CD8-positive, alpha-beta memory T cell (primary cell): ENCODE measurements at places on chromosomes 11 and 22. TPM values are rescaled to one million over a fixed set of nuclear protein-coding genes. Genes with fewer than 3 reads are reported as not detected.

The BBS1 gene
- 21.2 TPM for total RNA-seq

The TENM4 gene
- total RNA-seq: not detected

- H3K4me3 ChIP-seq: no peak overlapping the region
- no peak overlapping the region for H3K27ac ChIP-seq
- H3K4me1 ChIP-seq: no peaks in the 10 kb centered on the region
Measured at GRCh38 chr22:45529971-45530575, 27.4 kb downstream of the FBLN1 start.

- H3K4me1 ChIP-seq: no peaks in the 10 kb centered on the region
- no peaks in the 10 kb centered on the region for H3K36me3 ChIP-seq
- H3K27me3 ChIP-seq: no peaks in the 10 kb centered on the region
- DNase-seq: no peak
- H3K4me3 ChIP-seq: no peak overlapping the region
Measured at GRCh38 chr11:57150454-57150917, 31.3 kb upstream of the LRRC55 start.

- no peak overlapping the region for H3K4me3 ChIP-seq
- peaks cover 1% of the 10 kb centered on the region for H3K4me1 ChIP-seq
- H3K36me3 ChIP-seq: peaks cover 33% of the 10 kb centered on the region
- H3K27ac ChIP-seq: no peak overlapping the region
- DNase-seq: no peak
Measured at GRCh38 chr11:93727985-93728791, 13.1 kb downstream of the TAF1D start.

GRCh38 chr11:33956611-33957010 is 64.7 kb upstream of the LMO2 start:
- H3K4me3 ChIP-seq: no peak overlapping the region
- no peak overlapping the region for H3K27ac ChIP-seq
- H3K4me1 ChIP-seq: no peaks in the 10 kb centered on the region
- H3K27me3 ChIP-seq: no peaks in the 10 kb centered on the region
- no peaks in the 10 kb centered on the region for H3K36me3 ChIP-seq

The NXPE4 gene
- total RNA-seq: not detected

The MMP1 gene
- not detected for total RNA-seq

- no peak for DNase-seq
- H3K27me3 ChIP-seq: no peaks in the 10 kb centered on the region
- H3K36me3 ChIP-seq: no peaks in the 10 kb centered on the region
- H3K4me1 ChIP-seq: no peaks in the 10 kb centered on the region
Measured at GRCh38 chr11:30741039-30741550, 154.9 kb upstream of the MPPED2 start.

The MYEOV gene
- 0.89 TPM for total RNA-seq

GRCh38 chr22:29215012-29215860 is 9.5 kb downstream of the EMID1 start:
- H3K36me3 ChIP-seq: no peaks in the 10 kb centered on the region
- H3K4me1 ChIP-seq: no peaks in the 10 kb centered on the region
- H3K27me3 ChIP-seq: no peaks in the 10 kb centered on the region
- no peak for DNase-seq

The CRYBA4 gene
- total RNA-seq: not detected

- H3K27ac ChIP-seq: no peak overlapping the region
- DNase-seq: no peak
- no peaks in the 10 kb centered on the region for H3K27me3 ChIP-seq
- no peaks in the 10 kb centered on the region for H3K4me1 ChIP-seq
- no peak overlapping the region for H3K4me3 ChIP-seq
Measured at GRCh38 chr22:45571089-45571488, 68.4 kb downstream of the FBLN1 start.

DNA sequence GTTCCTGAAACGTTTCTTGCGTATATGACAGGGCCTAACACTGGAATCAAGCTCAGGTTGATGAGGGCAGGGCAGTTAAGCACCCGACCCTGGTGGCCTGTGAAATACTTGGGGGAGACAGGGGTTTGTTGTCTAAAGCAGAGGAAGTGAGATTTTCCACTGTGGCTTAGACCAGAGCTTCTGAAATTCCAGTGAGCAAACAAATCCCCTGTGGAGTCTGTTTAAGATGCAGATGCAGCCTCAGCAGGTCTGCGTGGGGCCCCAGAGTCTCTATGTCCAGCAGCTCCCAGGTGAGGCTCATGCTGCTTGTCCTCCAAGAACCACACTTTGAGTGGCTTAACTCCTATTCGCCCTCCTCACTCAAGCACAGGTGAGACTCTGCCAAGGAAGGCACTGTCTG is 39.1 kb upstream of the PRAME start:
- H3K36me3 ChIP-seq: no peaks in the 10 kb centered on the region
- no peak overlapping the region for H3K27ac ChIP-seq
- no peak overlapping the region for H3K4me3 ChIP-seq
- DNase-seq: no peak
- H3K27me3 ChIP-seq: no peaks in the 10 kb centered on the region
- H3K4me1 ChIP-seq: no peaks in the 10 kb centered on the region

- no peak overlapping the region for H3K4me3 ChIP-seq
- no peak overlapping the region for H3K27ac ChIP-seq
- no peaks in the 10 kb centered on the region for H3K27me3 ChIP-seq
- no peaks in the 10 kb centered on the region for H3K4me1 ChIP-seq
Measured at GRCh38 chr11:9722893-9723292, 59.0 kb downstream of the SWAP70 start.

GRCh38 chr11:131823772-131824171 is 453.4 kb downstream of the NTM start:
- no peaks in the 10 kb centered on the region for H3K4me1 ChIP-seq
- DNase-seq: no peak
- no peaks in the 10 kb centered on the region for H3K36me3 ChIP-seq
- H3K4me3 ChIP-seq: no peak overlapping the region

The PLET1 gene
- not detected for total RNA-seq

DNA sequence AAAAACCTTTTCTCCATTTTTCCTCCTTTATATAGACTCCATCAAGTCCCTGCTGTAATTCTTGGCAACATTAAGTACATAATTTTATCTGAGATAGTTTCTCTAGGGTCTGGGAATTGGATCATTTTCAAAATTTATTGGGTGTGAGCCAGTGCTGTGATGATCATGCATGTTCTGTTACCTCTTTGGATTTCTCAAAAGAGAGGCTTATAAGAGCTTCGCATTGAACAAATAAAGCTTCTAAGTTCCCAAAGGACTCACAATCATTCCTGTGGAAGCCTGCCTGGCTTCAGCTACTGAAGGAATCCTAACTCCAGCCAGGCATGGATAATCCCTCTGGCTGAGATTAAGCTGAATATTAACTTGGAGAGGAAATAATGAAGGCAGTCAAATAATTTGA is 208.5 kb downstream of the RAB38 start:
- H3K4me1 ChIP-seq: no peaks in the 10 kb centered on the region
- H3K27me3 ChIP-seq: no peaks in the 10 kb centered on the region
- no peak overlapping the region for H3K27ac ChIP-seq
- DNase-seq: no peak
- no peaks in the 10 kb centered on the region for H3K36me3 ChIP-seq

GRCh38 chr22:48584170-48584569 is 1243.5 kb downstream of the BRD1 start:
- no peaks in the 10 kb centered on the region for H3K27me3 ChIP-seq
- H3K4me1 ChIP-seq: no peaks in the 10 kb centered on the region
- no peak for DNase-seq
- H3K4me3 ChIP-seq: no peak overlapping the region

GRCh38 chr11:102448869-102449224 is 3.7 kb downstream of the TMEM123 start:
- no peaks in the 10 kb centered on the region for H3K27me3 ChIP-seq
- H3K27ac ChIP-seq: no peak overlapping the region
- H3K36me3 ChIP-seq: no peaks in the 10 kb centered on the region
- peak overlapping the region; percentile 12 for H3K4me3 ChIP-seq
- no peak for DNase-seq
- H3K4me1 ChIP-seq: peaks cover 66% of the 10 kb centered on the region

The MRGPRF gene
- total RNA-seq: not detected

DNA sequence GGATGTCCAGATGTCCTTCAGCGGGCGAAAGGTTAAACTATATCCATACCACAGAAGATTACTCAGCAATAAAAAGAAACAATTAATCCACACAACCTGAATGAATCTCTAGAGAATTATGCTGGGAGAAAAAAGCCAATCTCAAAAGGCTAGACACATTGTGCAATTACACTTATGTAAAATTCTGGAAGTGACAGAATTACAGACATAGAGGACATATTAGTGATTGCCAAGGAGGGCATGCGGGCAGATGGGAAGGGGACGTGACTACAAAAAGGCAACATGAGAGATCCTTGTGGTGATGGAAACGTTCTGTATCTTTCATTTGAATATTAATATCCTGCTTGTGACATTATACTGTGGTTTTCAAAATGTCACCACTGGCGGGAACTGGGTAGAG is 103.5 kb upstream of the BMAL1 start:
- H3K27ac ChIP-seq: no peak overlapping the region
- H3K36me3 ChIP-seq: no peaks in the 10 kb centered on the region
- no peaks in the 10 kb centered on the region for H3K4me1 ChIP-seq
- no peak overlapping the region for H3K4me3 ChIP-seq

- no peaks in the 10 kb centered on the region for H3K4me1 ChIP-seq
- no peak for DNase-seq
- no peaks in the 10 kb centered on the region for H3K36me3 ChIP-seq
- H3K4me3 ChIP-seq: no peak overlapping the region
Measured at GRCh38 chr11:113998574-113998973, 23.7 kb downstream of the HTR3A start.

DNA sequence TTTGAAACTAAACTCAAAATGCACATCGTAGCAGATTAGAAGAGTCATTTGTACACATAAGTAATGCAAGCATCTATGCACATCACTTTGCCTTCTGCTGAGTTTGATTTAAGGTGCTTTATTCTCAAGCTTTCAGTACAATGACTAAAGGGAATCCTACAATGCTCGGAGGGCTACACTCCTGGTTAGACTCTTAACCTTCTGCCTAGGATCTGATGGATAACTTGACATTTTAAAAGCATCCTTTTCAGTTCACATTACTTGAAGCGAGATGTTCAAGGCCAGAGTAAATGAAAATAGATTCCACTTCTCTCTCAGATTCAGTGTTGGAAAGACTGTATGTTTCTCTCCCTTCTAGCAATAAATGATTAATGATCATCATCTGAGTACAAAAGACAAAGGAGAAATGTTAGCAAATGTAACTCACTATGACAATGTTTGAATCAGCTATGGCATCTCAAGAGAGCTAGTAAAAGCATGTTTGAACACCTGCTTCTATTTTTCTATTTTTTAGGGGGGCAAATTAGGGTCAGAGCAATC is 259.2 kb upstream of the ANO3 start:
- no peaks in the 10 kb centered on the region for H3K27me3 ChIP-seq
- no peak overlapping the region for H3K27ac ChIP-seq

GRCh38 chr11:62721994-62722393 is 5.3 kb downstream of the HNRNPUL2 start:
- peaks cover 32% of the 10 kb centered on the region for H3K4me1 ChIP-seq
- no peak overlapping the region for H3K4me3 ChIP-seq
- no peaks in the 10 kb centered on the region for H3K27me3 ChIP-seq
- DNase-seq: no peak
- no peak overlapping the region for H3K27ac ChIP-seq

- H3K4me3 ChIP-seq: no peak overlapping the region
- no peaks in the 10 kb centered on the region for H3K27me3 ChIP-seq
- peaks cover 42% of the 10 kb centered on the region for H3K4me1 ChIP-seq
Measured at GRCh38 chr22:49872347-49872746, 18.7 kb downstream of the ZBED4 start.

DNA sequence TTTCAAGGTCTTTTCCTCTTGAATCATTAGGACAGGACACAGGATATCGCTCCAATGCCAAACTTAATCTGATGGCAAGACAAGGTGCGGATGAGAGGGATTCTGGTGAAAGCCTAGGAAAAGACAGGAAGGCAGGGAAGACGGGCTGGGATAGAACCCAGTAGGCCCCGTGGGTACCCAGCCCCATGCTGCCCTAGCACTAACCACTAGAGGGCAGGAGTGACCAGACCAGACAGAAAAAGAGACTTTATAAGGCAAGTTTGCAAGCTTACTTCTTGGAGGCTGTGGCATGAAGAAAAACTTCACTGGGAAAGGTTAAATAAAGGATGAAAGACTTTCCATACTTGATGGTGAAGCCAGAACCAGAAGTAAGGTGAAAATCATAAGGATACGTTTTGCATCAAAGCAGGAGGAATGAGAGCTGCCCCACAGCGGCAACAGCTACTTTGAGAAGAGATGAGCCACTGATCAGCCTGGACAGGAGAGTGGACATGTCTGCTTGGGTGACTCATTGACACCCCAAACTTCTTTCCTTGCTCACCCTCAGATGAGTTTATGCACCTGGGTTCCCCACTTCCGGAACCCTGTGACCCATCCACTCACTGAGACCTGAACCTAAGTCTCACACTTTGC is 39.8 kb downstream of the SYN3 start:
- H3K27ac ChIP-seq: no peak overlapping the region
- H3K27me3 ChIP-seq: no peaks in the 10 kb centered on the region
- H3K36me3 ChIP-seq: no peaks in the 10 kb centered on the region
- no peak for DNase-seq
- no peak overlapping the region for H3K4me3 ChIP-seq

The OR51B5 gene
- not detected for total RNA-seq

The MUC5AC gene
- total RNA-seq: not detected

The BMAL1 gene
- total RNA-seq: 29.4 TPM

The GRK3 gene
- total RNA-seq: 8.3 TPM

DNA sequence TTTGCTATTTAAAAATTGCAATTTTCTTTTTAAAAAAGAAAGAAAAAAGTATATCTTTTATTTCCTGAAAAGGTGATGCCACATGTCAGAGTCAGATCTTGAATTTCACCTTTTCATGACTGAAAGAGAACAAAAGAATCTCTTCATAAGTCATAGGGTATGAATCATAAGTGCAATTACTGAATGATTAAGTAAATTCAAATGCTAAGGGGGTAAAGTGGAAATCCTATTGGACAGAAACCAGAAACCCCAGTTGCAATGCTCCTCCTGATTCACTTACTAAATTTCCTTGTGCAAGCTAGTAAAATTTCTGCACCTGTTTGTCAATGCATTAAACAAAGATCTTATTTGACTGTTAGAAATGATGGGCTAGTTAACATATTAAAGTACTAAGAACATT is 8.2 kb upstream of the PRRG4 start:
- H3K36me3 ChIP-seq: no peaks in the 10 kb centered on the region
- H3K4me1 ChIP-seq: no peaks in the 10 kb centered on the region
- DNase-seq: no peak
- no peaks in the 10 kb centered on the region for H3K27me3 ChIP-seq
- no peak overlapping the region for H3K4me3 ChIP-seq

The CCDC86 gene
- total RNA-seq: 122 TPM

- peaks cover 26% of the 10 kb centered on the region for H3K4me1 ChIP-seq
- peak; percentile 59 for DNase-seq
- no peaks in the 10 kb centered on the region for H3K36me3 ChIP-seq
- peak overlapping the region; percentile 32 for H3K4me3 ChIP-seq
- H3K27ac ChIP-seq: peak overlapping the region; percentile 57
Measured at GRCh38 chr22:37561212-37562048, 1.1 kb downstream of the CDC42EP1 start.
